ENCODE measurements at places on chromosomes 4 and X.

DNA sequence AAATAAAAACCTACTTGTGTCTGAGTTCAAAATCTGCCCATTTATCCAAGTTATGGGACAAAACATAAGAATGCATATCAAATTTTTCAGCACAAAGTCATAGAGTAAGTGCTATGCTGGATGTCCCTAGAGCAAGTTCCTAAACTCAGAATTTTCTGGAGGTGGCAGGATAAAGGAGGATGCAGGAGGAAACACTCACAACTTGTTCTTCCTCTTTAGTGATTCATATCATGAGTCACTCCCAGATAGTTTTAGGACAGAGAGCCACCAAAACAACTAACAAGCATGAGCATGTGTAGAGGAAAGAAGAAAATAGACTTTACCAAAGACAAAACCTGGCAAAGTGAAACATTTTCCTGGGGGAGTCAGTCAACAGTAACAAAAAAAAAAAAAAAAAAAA, 302.7 kb downstream of the KCTD8 start:
- no peak for DNase-seq

DNA sequence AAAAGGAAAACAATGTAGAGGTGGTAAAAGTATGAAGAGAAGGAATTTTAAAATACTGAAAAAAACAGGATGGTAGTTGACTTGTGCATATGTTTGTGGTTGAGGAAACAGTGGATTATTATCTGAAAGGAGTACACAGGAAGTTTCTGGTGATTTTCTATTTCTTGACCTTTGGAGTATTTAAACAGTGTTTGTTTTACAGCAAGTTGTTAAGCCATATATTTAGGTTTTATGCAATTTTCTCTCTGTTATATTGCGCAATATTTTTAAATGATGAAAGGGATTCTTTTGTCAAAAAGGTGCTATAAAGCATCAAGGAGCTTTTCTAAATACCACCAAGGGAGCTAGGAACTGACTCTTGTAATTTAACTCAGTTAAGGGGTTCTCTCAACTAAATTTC, 343.1 kb upstream of the MAOA start:
- DNase-seq, result no peak

DNA sequence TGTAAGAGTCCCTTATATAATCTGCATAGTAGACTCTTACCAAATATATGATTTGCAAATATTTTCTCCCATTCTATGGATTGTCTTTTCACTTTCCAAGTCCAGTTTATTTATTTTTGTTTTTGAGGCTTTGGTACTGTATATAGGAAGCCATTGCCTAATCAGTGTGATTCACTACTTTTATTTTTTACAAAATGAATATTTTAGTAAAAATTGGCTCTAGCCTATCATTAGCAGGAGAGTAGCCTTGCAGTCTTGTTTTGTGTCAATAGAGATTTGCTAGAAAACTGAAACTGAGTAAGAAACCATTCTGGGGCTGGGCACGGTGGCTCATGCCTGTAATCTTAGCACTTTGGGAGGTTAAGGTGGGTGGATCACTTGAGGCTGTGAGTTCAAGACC, 199.9 kb upstream of the MAB21L2 start:
- peak; percentile 58 for DNase-seq

GRCh38 chrX:7953446-7953845, 26.2 kb upstream of the PNPLA4 start:
- DNase-seq, result no peak

GRCh38 chr4:182384631-182385091, 141.5 kb downstream of the TENM3 start:
- no peak for DNase-seq

- no peak for DNase-seq
Observed at GRCh38 chrX:124555036-124555595, 208.8 kb downstream of the SH2D1A start.

DNA sequence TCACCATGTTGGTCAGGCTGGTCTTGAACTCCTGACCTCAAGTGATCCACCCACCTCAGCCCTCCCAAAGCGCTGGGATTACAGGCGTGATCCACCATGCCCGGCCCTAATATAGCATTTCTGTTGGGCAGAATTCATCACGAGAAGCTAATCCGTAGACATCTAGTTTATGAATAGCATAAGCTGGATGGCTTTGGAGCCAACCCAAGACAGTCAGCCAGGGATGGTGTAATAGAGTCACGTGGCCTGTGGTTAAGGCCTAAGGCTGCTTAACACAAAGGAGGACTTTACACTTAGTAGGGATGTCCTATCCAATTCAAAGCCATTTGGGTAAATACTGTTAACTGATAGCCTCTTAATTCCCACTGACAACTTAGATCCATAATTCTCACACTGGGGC, 173.6 kb downstream of the RAP1GDS1 start:
- peak; percentile 16 for DNase-seq

DNA sequence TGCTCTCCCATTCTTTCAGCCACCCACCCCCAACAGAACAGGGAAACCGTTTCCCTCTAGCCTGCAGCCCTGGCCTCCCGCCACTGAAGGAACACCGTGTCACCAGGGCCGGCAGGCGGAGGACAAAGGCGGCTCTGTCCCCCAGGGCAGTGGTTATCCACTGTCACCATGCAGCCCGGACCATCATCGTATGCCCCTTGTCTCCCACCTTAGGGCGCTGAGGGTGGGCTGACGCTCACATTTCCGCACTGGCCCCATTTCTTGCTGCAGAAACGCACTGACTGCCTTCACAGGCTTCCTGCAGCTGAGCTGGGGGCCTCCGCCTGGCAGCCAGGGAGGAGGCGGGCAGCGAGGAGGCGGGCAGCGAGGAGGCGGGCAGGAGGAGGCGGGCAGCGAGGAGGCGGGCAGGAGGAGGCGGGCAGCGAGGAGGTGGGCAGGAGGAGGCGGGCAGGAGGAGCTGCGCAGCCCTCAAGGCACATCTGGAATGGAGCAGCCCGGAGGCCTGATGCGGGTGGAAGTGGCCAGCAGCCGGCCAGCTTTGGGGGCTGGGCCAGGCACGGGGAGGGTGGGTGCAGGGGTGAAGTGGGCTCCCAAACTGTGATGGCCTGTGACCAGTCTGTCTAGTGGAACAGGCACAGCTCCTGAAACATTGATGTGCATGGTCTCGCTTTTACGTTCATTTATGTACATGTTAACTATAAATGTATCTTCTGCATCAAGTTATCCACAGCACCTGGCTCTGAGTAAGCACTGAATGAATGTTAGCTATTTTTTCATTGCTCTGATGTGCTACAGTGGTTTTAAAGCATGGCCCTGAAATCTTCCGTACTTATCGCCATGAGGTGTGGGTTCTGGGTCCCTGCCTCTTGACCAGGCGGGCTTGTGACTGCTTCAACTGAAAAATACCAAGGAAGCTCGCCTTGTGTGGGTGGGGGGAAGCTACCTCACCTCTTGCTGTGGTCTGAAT, 20.6 kb upstream of the KIAA0232 start:
- DNase-seq, result no peak

All from HCEC 1CT (cell line).